ENCODE measurements at places on chromosomes 2 and 18.
A peak's percentile ranks its signal among the peaks of the same experiment; 100 is the strongest.

DNA sequence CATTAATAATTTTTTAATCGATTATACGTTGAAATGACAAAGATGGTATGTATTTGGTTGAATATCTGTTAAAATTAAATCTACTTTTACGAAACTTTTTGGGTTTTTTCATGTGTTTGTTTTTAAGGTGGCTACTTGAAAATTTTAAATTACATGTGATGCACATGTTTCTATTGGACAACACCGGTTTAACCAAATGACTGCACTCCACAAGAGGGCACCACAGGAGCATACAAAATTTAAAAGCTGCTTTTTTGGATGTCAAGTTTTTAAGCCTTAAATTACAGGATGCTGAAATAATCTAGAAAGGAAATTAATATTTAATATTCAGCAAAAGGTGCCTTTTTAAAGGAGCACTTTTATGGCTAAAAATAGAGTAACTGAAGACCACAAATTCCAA, 98.7 kb downstream of the ACVR1 start:
- DNase-seq = peak; percentile 19

- no peak for DNase-seq
Measured at GRCh38 chr2:46653539-46653938, 174.2 kb downstream of the TMEM247 start.

GRCh38 chr2:201471732-201472393, 20.3 kb downstream of the STRADB start:
- DNase-seq = no peak

DNA sequence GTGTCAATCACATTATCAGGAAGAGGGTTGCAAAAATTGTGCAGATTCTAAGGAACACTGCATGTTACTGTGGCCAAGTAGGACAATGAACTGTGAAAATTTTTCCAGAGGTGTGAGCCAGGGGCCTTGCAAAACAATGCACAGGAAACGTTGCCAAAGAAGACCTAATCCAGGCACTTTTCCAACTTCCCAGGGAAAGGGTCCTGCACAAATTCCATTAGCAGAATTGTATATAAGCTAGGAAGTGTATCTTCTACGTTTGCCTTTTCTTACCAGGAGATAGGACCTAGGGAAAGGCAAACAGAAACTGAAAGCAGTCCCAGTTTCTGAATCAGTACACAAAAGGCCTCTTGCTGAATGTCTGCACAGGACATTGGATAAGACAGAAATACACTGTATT, 1888.3 kb upstream of the CELF4 start:
- no peak for DNase-seq

DNA sequence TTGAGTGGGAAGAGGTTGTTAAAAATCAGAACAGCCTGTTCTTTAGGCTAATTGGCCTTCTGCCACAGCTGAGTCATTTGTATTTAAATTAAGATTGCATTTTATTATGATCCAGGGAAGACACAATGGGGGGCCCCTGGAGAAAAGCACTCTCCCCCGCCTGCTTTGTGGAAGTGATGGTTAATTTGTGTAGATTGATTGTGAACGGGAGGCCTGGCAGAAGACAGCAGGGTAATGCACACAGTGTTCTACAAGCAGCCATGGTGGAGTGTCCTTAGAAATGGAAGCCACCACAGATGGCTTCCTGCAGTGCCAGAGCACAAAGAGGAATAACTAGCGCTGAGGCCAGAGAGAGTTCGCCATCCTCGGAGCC, 19.6 kb downstream of the RAMP1 start:
- no peak for DNase-seq

GRCh38 chr2:45184606-45185005, 175.4 kb upstream of the SIX2 start:
- no peak for DNase-seq

GRCh38 chr2:121400201-121400600, 115.2 kb upstream of the TFCP2L1 start:
- no peak for DNase-seq

- DNase-seq = no peak
Measured at GRCh38 chr18:37698508-37699040, 133.0 kb upstream of the CELF4 start.

DNA sequence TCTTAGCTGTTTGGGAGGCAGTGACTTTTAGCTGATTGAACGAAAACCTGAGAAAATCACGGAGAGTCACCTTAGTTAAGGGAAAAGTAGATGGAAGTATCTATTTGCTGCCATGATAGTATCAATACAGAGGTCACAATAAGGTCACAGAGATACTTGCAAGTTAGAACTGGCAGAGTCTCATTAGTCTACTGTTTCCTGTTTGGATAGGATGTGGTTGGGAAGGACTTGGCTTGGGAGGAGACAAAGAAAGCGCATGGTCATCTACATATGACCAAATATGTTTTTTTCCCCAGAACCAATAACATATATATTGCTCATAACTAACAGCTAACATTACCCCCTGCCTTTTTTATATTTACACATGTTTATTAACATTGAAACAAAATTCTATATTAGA, 78.4 kb upstream of the AQP4 start:
- DNase-seq = no peak

- no peak for DNase-seq
Measured at GRCh38 chr2:126637386-126637785, 18.6 kb upstream of the GYPC start.

- DNase-seq = no peak
Measured at GRCh38 chr2:167271932-167272331, 383.7 kb downstream of the XIRP2 start.
